ENCODE measurements at places on chromosomes 11 and 22.

DNA sequence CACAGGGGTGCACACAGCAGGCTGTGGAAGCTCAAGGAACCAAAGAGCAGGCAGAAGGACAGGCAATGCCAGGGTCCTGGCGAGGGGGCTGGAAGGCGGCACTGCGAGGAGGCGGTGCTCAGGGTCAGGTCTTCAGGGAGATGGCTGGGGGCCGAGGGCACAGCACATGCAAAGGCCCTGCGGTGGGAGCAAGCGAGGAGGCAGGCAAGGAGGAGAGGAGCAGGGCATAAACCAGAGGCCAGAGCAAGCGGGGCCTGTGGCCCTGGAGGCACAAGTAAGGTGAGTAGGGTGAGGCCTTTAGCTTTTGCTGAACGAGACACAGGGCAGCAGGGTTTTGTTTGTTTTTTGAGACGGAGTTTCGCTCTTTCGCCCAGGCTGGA is 126.9 kb downstream of the ARHGAP8 start:
- no peak for DNase-seq

GRCh38 chr11:76703707-76704106 is 33.2 kb upstream of the LRRC32 start:
- DNase-seq = no peak

GRCh38 chr11:27806122-27806521 is 105.9 kb upstream of the BDNF start:
- no peak for DNase-seq

DNA sequence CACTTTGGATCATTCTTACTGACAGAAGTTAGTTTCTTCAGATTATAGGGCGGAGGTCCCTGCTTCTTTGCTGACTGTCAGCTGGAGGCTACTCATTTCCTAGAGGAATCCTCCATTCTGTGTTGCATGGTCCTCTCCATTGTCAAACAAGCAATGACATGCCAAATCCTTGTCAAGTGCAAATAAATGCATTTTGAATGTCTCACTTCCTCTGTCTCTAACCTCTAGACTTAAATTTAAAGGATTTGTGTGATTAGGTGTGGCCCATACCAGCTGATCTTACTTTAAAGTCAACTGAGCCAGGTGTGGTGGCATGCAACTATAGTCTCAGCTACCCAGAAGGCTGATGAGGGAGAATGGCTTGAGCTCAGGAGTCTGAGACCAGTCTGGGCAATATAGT is 458.4 kb upstream of the CCDC179 start:
- DNase-seq = no peak

GRCh38 chr11:118095493-118095892 is 8.7 kb upstream of the SMIM35 start:
- no peak for DNase-seq

Data from activated T-cell treated with anti-CD3 and anti-CD28 coated beads for 1 hour (primary cell).